Right lobe of liver (tissue), 6 donors: ENCODE measurements at places on chromosomes 4 and X. TPM values are rescaled to one million over a fixed set of nuclear protein-coding genes. Genes with fewer than 3 reads are reported as not detected.

Gene LEF1
- total RNA-seq: 0.23 TPM

- no peaks in the 10 kb centered on the region for H3K4me1 ChIP-seq
- no peak overlapping the region for H3K27ac ChIP-seq
- no peak for DNase-seq
- H3K4me3 ChIP-seq: no peak overlapping the region
These were observed 30.1 kb upstream of the GPRIN3 start for GRCh38 chr4:89337681-89338080.

Gene SLC7A11
- total RNA-seq: 1.5 TPM

DNA sequence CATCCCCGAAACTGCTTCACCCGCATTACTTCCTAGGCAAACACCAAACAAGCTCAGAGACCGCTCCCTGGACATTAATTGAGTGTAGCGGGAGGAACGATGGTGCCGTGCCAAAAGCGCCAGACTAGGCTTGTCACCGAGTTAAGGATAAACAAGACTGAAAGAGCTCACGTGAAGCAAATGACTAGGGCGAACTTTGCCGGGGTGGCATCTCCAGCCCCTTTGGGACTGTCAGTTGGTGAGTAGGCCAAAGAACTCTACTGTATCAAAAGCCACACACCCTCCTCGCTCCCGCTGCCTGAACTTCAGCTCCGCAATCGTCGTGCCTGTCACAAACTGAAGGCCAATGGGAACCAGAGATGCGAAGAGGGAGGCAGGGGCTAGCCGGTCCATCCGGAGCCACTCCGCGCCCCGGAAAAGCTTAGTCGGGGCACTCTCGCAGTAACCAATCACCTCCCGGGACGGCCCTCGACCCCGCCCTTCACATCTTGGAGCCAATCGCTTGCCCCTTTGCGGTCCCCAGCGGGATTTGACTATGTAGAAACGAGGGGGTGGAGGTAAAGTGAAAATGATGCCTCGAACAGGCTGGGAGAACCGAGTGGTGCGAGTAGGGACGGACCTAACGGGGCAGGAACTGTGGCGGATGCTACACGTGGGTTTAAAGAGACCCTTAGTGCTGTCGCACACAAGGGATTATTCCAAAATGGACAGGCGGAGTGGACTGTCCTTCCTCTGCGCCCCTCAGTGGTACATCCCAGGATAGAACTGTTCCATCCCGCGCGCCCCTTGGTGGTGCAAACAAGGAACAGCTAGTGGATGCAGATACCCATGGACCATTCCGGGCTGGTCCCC lies 37.0 kb upstream of the FAM156A start:
- H3K27me3 ChIP-seq: no peaks in the 10 kb centered on the region
- peak overlapping the region; percentile 38 for H3K4me3 ChIP-seq
- DNase-seq: peak; percentile 93
- H3K27ac ChIP-seq: peak overlapping the region; percentile 47
- no peaks in the 10 kb centered on the region for H3K36me3 ChIP-seq
- H3K4me1 ChIP-seq: no peaks in the 10 kb centered on the region

Gene MAGEB2
- total RNA-seq: not detected

DNA sequence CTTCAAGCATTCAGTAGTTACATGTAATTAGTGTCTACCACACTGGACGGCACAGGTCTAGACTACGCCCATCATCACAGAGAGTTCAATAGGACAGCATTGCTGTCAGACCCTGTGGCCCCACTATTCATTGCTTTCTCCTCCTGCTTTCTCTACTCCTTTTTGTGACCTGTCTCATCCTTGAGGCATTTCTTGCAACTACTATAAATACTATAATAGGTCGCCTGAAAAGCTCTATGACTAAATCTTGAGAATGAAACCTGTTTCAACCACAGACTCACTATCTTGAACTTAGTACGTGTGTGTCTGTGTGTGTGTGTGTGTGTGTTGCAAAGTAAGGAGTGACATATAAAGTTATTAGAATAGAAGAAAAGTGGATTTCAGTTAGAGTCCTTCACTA lies 252.9 kb upstream of the KLF3 start:
- no peaks in the 10 kb centered on the region for H3K36me3 ChIP-seq
- no peaks in the 10 kb centered on the region for H3K4me1 ChIP-seq
- no peak overlapping the region for H3K27ac ChIP-seq
- no peak for DNase-seq
- H3K27me3 ChIP-seq: no peaks in the 10 kb centered on the region
- no peak overlapping the region for H3K4me3 ChIP-seq

Gene XAGE2
- not detected for total RNA-seq

DNA sequence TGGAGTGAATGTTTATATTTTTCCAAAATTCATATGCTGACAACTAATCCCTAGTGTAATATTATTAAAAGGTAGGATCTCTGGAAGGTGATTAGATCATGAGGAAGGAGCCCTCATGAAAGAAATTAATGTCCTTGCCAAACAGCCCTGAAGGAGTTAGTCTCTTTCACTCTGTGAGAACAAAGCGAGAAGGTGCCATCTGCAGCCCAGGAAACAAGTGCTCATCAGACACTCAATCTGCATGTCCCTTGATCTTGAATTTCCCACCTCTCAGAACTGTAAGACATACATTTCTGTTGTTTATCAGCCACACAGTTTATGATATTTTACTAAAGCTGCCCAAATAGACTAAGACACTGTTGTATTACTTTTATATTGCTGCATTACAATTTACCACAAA lies 1283.4 kb downstream of the PCDH7 start:
- no peaks in the 10 kb centered on the region for H3K27me3 ChIP-seq
- no peak overlapping the region for H3K27ac ChIP-seq
- no peaks in the 10 kb centered on the region for H3K36me3 ChIP-seq
- no peak for DNase-seq

Gene GAGE2A
- not detected for total RNA-seq

GRCh38 chr4:106985830-106986229 lies 50.3 kb downstream of the DKK2 start:
- H3K4me3 ChIP-seq: no peak overlapping the region
- no peak overlapping the region for H3K27ac ChIP-seq
- no peaks in the 10 kb centered on the region for H3K36me3 ChIP-seq
- DNase-seq: no peak
- H3K27me3 ChIP-seq: no peaks in the 10 kb centered on the region
- H3K4me1 ChIP-seq: no peaks in the 10 kb centered on the region

DNA sequence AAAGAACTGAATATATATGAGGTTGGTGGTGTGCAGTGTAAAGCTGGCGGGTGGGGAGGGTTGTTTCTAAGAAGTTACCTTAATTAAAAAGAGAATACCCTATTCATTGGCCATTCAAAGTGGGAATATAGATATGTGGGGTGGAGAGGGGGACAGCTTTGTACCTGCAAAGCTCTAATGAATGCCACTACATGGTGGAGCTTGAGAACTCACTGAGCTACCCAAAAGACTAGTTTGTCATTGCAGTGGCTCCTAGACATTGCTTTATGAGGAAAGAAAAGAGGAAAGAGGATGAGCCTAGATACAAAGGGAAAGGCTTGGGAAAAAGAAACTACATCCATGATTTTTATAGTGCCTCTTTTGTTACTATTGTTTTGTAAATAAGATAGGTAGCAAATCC lies 209.9 kb upstream of the SPRY1 start:
- no peaks in the 10 kb centered on the region for H3K4me1 ChIP-seq
- H3K27ac ChIP-seq: no peak overlapping the region
- no peak overlapping the region for H3K4me3 ChIP-seq
- no peaks in the 10 kb centered on the region for H3K27me3 ChIP-seq
- DNase-seq: no peak

GRCh38 chrX:65035446-65035770 lies 59.2 kb upstream of the ZC4H2 start:
- no peaks in the 10 kb centered on the region for H3K27me3 ChIP-seq
- H3K36me3 ChIP-seq: no peaks in the 10 kb centered on the region
- H3K27ac ChIP-seq: peak overlapping the region; percentile 34
- H3K4me1 ChIP-seq: no peaks in the 10 kb centered on the region
- peak overlapping the region; percentile 58 for H3K4me3 ChIP-seq
- peak; percentile 24 for DNase-seq

- no peak overlapping the region for H3K4me3 ChIP-seq
- peaks cover 10% of the 10 kb centered on the region for H3K4me1 ChIP-seq
- no peaks in the 10 kb centered on the region for H3K27me3 ChIP-seq
- no peak for DNase-seq
- H3K36me3 ChIP-seq: no peaks in the 10 kb centered on the region
- no peak overlapping the region for H3K27ac ChIP-seq
These were observed 1057.9 kb downstream of the FAT4 start for GRCh38 chr4:126372634-126373033.

Gene DCAF12L2
- total RNA-seq: not detected

Gene PRIMPOL
- total RNA-seq: 5.0 TPM

Gene S100G
- total RNA-seq: not detected

Gene CT47B1
- not detected for total RNA-seq

Gene STAP1
- not detected for total RNA-seq

Gene GAB3
- 0.64 TPM for total RNA-seq

DNA sequence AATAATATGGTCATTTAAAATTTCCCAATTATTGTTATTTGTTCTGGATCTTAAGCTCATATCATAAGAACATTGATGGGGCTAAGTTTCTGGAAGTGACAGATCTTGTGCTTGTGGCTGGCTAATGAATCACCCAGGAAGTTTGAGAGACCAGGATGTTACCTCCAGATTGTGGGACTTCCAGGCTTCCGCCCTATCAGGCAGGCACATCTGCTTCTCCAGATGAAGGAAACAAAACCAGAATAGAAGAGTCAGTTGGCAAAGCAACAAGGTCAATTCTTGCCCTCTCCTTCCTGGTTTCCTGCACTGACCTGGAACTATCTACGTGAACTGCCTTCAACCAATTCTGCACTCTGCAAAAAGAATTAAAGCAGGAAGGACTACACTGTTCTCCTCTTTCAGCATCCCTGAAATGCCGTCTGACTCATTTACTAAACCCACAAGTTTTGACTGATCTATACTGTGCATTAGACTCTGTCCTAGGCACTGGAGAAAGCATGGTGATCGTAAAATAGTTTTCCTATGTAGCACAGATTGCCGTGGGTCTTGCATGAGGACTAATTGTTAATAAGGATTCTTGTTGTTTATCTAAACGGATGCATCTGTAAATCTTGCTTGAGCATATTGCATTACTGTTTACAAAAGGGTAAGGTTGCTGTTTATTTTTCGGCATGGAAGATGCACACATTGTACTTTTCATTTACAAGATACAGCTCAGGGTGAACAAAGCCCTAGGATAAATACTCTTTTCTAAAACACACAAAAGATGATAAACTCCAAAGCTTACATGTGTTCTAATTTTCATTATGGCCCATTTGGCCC lies 74.6 kb downstream of the AMELX start:
- no peak overlapping the region for H3K27ac ChIP-seq
- H3K4me1 ChIP-seq: no peaks in the 10 kb centered on the region

DNA sequence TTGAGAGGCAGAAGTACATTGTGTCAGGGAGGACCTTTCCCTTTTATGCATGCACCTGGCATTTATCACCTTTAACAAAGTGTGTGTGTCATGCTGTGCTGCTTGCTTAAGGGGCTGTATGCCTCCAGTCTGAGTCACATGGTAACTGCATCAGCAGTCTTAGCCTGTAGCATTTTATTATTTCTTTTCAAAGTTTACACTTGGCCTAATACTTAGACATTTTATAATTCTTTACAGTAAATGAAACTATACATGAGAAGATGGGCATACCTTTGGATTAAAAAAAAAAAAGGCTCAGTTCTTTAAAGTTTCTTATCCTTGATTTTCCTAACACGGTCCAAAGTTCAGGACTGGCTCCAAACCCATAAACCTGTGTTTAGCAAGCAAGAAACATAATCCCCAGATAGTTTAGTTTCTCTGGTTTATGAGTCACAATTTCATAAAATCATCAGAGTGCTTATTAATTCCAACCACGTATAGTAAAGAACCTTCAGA lies 14.6 kb downstream of the NPNT start:
- H3K36me3 ChIP-seq: no peaks in the 10 kb centered on the region
- no peak overlapping the region for H3K4me3 ChIP-seq
- DNase-seq: no peak
- H3K27me3 ChIP-seq: no peaks in the 10 kb centered on the region
- H3K4me1 ChIP-seq: no peaks in the 10 kb centered on the region
- no peak overlapping the region for H3K27ac ChIP-seq
